COLO829 (cell line): ENCODE measurements at places on chromosomes 1 and 21.

DNA sequence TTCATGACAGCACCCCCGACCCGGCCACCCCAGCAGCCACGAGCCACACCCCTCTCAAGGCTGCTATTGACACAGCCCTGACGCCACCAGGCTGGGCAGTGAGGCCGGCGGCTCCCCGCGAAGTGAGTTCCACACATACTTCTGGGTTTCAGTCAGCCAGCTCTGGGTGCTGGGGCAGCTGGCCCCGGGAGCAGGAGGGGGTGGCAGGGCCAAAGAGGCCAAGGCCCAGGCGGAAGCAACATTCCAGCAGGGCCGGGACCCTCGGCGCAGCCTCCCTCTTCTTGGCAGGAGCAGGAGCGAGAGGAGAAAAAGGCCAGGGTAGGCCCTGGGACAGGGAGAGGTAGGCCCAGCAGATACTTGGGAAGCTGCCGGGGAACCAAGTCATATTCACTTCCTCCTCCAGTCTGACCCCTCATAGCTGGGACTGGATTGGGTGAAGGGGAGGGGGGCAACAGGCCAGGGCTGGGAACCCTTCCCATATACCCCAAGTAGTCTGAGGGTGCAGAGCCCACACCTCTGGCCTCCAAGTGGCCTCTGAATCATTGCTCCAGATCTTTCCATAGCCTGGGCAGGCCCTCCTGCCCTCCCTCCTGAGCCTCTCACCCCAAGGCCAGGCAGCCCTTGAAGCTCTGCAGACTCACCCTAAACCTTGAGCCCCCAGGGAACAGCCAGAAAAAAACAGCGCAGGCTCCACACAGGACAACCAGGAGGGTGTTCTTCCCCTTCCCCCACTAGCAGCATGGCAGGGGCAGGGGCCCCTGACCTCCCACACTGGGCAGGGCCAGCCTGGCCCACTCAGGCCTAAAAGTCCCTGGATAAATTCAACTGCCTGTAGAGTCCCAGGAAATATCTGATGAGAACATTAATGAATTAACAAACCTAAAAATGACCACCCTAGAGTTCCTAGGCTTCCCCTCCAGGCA is 5.7 kb downstream of the HSPG2 start:
- DNase-seq: no peak

DNA sequence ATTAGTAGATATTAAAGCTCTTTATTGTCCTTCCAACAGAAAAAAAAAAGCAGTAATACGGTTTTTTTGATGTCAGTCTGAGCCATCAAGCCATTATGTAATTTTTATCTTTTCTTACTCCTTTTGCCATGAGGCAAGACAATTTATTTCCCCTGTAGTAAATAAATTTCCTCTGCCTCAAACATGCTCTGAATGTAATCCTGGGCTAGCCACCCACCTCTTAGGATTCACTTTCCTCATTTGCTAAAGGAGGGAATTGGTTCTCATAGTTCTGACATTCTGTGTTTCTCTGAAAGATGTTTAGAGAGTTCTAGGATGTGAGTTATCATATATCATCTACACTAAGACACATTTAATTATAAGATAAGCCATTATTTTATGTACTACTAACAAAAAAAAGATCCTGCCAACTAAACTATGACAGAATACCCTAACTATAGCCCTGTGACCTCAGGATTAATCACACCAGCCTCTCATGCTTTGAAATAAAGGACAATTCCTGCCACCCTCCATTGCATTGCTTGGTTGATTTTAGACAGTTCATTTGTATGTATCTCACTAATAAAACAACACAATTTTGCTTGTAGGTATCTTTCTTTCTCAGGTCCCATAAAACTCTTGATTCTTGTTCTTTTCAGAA is 34.0 kb upstream of the RAP1A start:
- DNase-seq: no peak

- no peak for DNase-seq
These were observed 75.7 kb downstream of the ENAH start for GRCh38 chr1:225577241-225577640.

- DNase-seq: no peak
These were observed 3.9 kb upstream of the PSMG1 start for GRCh38 chr21:39187141-39187540.

DNA sequence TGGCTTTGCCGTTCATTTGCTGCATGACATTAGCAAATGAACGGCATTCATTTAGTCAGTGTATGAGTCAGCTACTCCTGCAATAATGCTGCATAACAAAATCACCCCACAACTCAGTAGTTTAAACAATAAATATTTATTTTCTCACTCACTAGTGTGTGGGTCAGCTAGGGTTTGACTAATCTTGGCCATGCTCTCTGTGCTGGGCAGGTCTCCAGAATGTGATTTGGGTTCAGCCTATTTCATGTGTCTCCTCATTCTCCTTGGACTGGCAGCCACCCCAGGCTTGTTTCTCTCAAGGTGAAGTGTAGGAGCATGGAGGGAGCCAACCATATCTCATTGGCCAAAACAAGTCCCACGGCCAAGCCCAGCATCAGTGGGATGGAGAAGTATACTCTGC is 104.3 kb downstream of the LACTBL1 start:
- no peak for DNase-seq

DNA sequence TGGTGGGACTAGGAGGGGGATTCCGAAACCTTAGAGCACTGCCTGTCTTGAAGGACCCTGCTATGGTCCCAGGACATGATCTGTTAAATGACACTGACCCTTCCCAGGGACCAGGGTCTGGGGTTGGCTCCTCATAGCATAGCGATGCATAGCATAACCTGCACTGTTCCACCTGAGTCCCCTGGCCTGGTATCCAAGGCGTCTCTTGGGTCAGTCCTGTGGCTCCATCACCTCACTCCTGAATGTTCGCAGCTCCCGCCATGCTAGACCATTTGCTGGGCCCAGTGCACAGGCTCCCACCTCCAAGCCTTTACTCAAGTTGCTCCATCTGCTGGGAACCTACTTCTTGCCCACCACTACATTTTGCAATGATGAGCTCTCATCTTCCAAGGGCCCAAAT is 39.0 kb upstream of the MAGOH start:
- no peak for DNase-seq

- DNase-seq: no peak
These were observed 33.5 kb downstream of the UTP25 start for GRCh38 chr1:209861242-209861641.

DNA sequence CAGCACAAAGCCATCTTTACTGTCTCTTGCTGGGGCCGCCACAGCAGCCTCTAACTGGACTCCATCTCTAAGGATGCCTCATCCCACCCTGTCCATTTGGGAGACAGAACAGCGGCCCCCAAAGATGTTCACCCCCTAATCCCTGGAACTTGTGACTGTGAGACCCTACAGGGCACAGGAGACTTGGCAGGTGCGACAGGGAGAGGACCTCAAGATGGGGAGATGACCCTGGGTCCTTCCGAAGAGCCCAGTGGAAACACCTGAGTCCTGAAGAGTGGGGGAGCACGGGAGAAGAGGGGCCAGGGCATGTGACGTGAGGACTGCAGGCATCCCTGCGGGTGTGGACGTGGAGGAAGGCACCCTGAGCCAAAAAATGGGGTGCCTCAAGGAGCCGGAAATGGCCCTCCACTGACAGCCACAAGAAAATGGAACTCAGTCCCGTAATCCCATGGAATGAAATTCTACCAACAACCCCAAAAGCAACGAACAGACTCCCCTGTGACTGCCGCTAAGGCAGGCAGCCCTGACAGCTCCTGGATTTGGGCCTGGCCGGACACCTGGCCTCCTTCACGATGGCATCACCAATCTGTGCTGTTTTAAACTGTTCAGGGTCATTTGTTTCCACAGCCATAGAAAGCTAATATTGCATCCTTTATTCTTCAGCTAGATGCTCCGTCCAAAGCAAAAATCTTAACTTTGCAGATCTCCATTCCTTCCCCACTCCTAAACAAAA is 34.0 kb downstream of the C2CD2 start:
- no peak for DNase-seq

- DNase-seq: no peak
These were observed 225.9 kb downstream of the KAZN start for GRCh38 chr1:14824314-14824915.

- DNase-seq: no peak
These were observed 624 bp downstream of the RIPK4 start for GRCh38 chr21:41765973-41766882.

GRCh38 chr1:59394706-59395425 is 98.0 kb downstream of the FGGY start:
- no peak for DNase-seq

GRCh38 chr1:161282991-161283390 is 24.4 kb downstream of the PCP4L1 start:
- no peak for DNase-seq
